Stimulated activated CD8-positive, alpha-beta memory T cell treated with anti-CD3 and anti-CD28 coated beads, Interleukin-7, amount 100 ng/mL, for 1 hour (primary cell): ENCODE measurements at places on chromosomes 2 and 18.

DNA sequence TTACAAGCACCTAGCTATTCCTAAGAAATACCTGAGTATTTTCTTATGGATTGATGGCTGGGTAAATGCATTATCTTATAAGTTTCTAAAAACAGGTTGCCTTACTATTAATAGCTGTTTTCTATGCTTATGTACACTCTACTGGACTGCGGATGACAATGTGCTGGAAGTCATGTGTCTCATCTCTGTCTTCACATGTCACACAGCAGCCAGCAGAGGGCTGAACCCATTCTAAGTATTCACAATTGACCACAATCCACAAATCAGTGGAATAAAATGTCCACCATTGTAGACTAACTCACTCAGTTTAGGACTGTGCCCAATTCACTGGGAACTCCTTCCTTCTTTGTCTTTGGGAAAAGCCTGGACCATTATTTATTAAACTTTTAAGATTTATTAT, 371.2 kb downstream of the INSIG2 start:
- DNase-seq, result no peak

DNA sequence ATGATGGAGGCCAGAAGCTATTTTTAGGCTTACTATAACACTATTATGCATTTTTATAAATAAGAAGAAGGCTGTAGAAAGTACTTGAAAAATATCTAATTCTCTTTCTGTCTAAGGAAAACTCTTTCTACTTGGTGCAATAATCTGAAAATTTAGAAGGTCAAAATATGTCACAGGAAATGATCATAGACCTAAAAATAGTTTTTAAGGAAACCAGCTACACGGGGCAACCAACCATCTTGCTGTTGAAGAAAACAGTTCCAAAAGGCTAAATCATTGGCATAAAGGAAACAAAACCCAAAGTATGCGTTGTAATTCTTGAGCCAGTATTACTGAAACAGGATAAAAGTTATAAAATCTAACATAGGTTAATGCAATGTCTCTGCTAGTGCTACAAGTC, 40.2 kb downstream of the SOCS6 start:
- no peak for DNase-seq

- no peak for DNase-seq
Measured at GRCh38 chr2:238336151-238336550, 15.8 kb downstream of the TRAF3IP1 start.

DNA sequence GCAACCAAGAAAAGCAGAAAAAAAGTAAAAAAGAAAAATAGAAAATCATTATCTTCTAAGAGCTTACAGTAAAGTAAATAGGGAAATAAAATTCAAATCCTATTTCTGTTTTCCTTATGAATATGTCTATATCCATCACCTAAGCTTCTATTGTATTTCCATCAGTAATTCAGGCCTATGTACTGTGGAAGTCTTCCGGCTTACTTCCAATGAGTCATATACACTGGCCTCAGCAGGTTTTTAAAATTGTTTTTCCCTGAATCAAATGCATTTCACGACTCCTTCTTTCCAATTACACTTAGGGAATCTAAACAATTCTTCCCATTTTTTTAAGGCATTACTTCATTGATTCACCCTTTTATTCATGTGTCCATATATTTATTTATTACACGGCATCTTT, 164.7 kb downstream of the CCDC102B start:
- DNase-seq, result no peak

DNA sequence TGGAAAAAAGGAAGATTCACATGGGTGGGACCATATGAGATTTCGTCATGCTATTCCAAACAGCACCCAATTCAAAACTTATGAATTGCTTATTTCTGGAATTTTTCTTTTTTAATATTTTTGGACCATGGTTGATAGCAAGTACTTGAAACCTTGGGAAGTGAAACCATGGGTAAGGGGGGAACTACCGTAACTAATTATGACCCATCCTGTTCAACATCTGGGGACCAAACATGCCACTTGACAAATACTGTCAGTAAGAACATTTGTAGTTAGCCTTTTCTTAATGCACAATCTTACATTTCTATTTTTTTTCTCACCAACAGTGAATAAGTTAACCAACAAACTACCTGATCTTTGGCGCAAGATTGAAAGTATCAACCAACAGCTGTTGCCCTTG, 105.7 kb upstream of the TTC39C start:
- no peak for DNase-seq

DNA sequence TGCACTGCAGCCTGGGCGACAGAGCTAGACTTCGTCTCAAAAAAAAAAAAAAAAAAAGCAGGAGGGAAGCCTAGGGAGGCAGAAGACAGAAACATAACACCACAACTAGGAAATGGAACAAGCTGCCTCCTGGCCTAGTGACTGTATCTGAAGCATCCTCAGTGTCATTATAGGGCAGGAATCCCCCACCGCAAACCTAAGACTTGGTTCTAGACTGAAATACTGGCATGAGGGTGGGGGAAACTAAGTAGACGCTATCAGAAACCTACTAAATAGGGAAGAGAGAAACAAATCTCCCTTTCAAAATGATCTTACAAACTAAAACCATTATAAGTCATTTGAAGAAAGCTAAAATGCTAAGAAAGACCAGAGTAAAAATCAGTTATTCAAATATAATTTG, 16.4 kb upstream of the SMAD2 start:
- no peak for DNase-seq

DNA sequence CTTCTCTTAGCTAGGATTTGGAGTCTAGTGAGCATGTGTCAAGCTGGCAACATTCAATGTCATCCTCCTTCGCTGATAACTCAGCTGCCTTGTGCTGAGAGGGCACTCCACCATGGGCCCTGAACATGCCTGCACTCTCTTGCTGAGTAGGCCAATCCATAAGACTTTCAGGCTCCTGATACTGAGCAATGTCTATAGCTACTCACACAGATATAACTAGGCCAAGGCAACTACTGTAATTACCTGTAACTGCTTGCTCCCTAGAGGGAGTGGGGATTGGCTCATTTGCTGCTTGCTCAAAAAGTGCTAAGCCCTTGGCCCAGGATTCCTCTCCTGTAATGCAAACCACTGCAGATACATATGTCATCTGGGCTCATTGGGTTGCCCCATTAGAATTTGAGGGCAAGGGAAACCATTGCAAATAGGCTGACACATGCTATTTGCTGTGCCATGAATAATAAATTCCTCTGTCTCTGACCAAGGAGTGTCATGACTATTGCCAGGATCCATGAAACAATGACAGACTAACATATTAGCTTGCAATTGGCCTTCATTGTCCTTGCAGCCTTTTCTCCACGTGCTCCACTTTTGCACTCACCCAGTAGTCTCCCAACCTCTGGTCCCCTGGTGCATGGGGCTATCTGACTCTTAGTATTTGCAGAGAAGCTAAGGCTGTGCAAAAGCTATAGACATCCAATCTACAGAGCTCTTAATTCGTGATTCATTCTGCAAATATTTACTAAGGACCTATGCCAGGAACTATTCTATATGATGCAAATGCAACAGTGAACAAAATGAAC, 36.9 kb upstream of the BMPR2 start:
- no peak for DNase-seq

- no peak for DNase-seq
Measured at GRCh38 chr2:235005023-235005422, 53.2 kb downstream of the SH3BP4 start.

- no peak for DNase-seq
Measured at GRCh38 chr2:3784731-3785130, 81.4 kb downstream of the DCDC2C start.

GRCh38 chr2:75480971-75481836, 79.5 kb downstream of the EVA1A start:
- no peak for DNase-seq

- DNase-seq, result no peak
Measured at GRCh38 chr18:38481576-38481975, 916.0 kb upstream of the CELF4 start.

GRCh38 chr2:221129657-221130056, 442.4 kb downstream of the EPHA4 start:
- no peak for DNase-seq

GRCh38 chr2:43201497-43201896, 24.9 kb downstream of the ZFP36L2 start:
- DNase-seq, result no peak

GRCh38 chr2:33873076-33873605, 274.0 kb upstream of the FAM98A start:
- DNase-seq, result no peak

DNA sequence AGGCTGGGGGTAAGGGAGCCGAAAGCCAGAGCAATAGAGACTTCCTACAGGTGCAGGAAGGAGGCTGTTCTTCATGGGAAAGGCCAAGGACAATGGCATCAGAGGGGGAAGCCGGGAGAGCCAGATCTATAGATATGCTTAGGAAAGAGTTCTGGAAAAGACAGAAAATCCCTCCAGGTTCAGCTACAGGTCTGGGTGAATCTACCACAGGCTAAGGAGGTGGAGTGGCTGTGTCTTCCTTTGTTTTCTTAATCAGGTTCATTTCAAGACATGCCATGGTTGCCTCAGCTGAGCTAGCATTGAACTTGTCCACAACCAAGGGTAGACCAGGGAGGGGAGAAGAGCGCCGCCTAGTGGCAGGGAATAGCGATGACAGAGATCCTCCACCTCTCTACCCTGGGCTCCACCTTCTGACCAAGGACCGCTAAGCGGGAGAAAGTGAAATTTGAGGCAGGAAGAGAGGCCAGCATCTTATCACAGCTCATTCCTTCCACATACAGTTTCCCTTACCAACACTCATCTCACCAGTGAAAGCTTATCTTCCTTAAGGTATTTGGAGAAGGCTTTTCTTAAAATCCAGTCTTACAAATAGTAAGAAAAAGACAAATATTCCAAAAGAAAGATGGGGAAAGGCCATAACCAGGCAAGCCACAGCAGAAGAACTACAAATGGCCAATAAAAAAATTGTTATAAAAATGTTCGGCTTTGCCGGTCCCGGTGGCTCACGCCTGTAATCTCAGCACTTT, 74.2 kb downstream of the VIT start:
- DNase-seq, result no peak

GRCh38 chr18:35343488-35343935, 708 bp downstream of the ZNF24 start:
- no peak for DNase-seq

GRCh38 chr2:180472133-180472532, 465.0 kb upstream of the CWC22 start:
- no peak for DNase-seq

DNA sequence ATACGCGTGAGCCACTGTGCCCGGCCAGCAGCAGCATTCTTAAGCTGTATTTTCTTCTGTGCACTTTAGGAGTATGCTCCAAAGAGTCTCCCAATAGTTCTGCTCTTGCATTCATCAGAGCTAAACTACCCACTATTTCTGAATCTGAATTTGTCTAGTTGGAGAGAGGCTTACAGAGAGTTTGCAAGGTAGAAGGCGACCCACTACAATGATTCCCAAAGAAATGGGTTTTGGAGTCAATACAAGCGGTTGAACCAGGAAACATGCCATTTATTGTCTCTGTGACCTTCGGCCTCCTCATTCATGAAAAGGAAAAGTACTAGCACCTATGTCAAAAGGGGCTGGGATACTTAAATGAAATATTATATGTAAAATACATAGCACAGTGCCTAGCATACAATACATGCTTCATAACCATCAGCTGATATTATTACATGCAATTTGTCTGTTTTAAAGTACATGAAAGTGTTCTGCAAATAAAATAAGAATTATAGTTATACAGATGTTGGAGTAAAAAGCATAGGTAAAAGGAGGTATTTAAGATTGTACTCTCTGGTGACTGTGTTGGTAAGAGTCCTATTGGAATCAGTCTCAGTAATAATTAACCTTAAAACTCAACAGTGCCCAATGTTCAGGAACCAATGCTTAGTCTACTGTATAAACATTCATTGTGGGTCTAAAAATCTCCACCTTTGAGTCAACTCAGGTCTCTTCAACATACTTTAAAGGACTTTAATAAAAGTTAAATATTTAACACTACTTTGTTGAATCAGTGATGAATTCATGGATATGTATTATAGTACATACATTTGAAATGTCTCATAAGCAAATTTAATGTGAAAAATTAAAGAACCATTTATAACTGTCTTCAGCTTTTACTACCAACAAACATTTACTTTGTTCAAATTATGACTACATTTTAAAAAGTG, 89.8 kb upstream of the GRB14 start:
- no peak for DNase-seq

DNA sequence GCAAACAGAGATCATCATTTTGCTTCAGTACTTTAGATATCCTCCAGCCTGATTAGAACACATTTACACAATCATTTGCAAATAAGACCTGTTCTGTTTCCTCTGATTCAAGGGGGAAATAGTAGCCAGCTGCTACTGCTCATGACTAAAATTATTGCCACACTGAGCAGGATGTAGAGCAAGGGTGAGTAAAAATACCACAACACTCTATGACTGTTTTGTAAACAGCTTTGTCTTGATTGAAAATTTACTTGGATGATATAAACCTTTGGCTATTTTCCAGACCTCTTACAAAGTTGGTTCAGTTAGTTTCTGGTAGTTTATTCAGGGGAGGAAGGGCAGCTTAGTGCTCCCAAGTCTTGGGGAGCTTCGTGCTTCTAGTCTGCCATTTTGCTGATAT, 286.4 kb upstream of the CNTNAP5 start:
- no peak for DNase-seq

DNA sequence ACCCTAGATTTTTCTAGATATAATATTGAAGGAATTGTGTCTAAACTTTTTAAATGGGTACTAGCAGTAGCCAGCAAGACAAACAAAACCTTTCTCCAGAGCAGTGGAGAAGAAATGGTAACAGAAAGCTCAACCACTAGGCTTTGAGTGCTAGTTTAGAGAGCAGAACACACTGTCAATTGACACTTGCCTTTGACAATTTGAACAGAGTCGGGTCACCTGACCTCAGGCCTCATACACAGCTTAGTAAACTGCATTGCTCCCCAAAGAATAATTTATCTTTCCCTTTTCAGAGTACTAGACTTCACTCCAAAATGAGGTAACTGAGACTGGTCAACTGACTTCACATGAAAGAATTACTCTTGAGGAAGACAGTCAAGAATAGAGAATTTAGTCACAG, 48.6 kb downstream of the FIGN start:
- DNase-seq, result no peak

DNA sequence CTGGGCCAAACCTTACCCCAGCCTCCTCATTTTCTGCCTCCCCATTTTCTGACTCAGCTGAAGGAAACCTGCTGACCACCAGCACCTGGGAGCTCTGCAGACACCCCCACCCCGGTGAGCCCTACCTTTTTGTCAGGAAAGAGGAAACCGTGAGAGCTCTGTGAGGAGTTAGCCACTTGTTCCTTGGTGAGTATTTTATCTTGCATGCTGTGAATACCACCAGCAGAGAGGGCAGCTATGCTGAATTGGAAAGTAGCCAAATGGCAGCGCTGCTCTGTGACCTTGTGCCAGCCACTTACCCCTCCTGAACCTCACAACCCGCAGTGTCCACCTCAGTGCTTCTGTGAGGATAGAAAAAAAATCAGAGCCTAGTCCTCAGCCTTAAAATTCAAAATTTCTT, 2.5 kb downstream of the MPPE1 start:
- DNase-seq, result no peak
